ENCODE measurements at places on chromosomes 12 and 14.

- no peak for DNase-seq
- peaks cover 5% of the 10 kb centered on the region for H3K4me1 ChIP-seq
- no peak overlapping the region for H3K4me3 ChIP-seq
- no peaks in the 10 kb centered on the region for H3K36me3 ChIP-seq
Measured at GRCh38 chr12:93113317-93114006, 184.4 kb upstream of the EEA1 start.

- no peak for DNase-seq
- H3K27me3 ChIP-seq = no peaks in the 10 kb centered on the region
- no peaks in the 10 kb centered on the region for H3K4me1 ChIP-seq
- no peak overlapping the region for H3K27ac ChIP-seq
- H3K36me3 ChIP-seq = no peaks in the 10 kb centered on the region
Measured at GRCh38 chr14:91477388-91477787, 32.7 kb downstream of the PPP4R3A start.

GRCh38 chr14:37150414-37150813 lies 22.0 kb downstream of the SLC25A21 start:
- no peak overlapping the region for H3K27ac ChIP-seq
- H3K4me1 ChIP-seq = no peaks in the 10 kb centered on the region
- no peaks in the 10 kb centered on the region for H3K27me3 ChIP-seq
- no peak overlapping the region for H3K4me3 ChIP-seq
- DNase-seq = no peak
- no peaks in the 10 kb centered on the region for H3K36me3 ChIP-seq

DNA sequence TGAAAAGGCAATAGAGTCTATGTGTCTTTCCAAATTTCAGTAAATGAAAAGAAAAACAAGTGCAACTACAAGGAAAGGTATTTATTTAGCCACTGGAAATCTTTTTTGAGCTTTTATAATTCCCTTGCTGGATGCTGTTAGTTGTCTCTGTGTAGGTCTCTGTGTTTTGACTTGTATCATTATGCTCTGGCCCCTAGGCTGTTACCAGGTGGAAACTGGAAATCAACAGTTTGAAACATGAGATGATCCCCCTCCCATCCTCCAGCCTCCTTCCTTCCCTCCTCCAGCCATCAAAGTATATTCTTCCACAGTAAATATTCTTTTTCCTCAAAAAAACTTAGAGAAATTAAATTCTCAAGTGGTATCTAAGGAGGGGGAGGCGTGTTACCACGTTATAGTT lies 934 bp upstream of the DCN start:
- no peaks in the 10 kb centered on the region for H3K4me1 ChIP-seq
- no peak overlapping the region for H3K27ac ChIP-seq
- no peak for DNase-seq
- no peak overlapping the region for H3K4me3 ChIP-seq

GRCh38 chr12:100801320-100801719 lies 6.7 kb downstream of the ANO4 start:
- H3K27me3 ChIP-seq = no peaks in the 10 kb centered on the region
- no peak overlapping the region for H3K27ac ChIP-seq
- no peaks in the 10 kb centered on the region for H3K4me1 ChIP-seq
- DNase-seq = no peak
- H3K36me3 ChIP-seq = no peaks in the 10 kb centered on the region

Data from colonic mucosa (tissue), 4 donors.